AG04450 (cell line): ENCODE measurements at places on chromosomes 13 and 19.

GRCh38 chr19:50722201-50723013 lies 757 bp upstream of the CLEC11A start:
- DNase-seq, result no peak

DNA sequence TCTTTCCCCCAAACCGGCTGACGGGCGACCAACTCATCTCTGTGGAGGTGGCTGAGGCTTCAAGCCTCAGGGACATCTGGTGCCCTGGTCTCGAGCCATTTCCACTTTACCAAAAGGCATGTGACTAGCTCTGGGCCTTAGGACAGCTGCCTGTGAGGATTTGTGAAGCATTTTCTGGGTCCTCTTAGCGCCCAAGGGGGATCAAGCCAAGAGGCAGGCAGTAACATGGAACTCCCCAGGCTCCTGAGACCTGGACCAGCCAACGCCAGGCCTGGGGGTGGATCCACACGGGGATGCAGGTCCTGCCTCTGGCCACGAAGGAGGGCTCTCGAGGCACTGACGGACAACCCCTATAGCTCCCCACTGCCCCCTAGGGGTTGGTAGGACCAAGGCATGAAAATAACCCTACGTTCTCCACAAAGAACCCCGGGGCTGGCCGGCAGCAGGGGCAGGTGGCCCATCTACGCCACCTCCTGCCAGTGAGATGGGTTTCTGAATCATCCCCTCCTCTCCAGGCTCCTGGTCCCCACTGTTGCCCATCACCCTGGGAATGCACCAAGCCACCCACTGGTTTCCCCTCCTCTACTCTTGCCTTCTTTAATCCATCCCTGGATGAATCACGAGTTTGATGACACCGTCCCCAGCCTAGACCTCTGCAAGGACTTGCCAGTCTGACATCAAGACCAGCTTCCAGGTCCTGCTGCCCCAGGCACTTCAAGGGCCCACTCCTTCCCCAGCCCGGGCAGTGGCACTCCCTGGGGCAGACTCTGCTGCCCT lies 7.0 kb upstream of the MYDGF start:
- no peak for DNase-seq

DNA sequence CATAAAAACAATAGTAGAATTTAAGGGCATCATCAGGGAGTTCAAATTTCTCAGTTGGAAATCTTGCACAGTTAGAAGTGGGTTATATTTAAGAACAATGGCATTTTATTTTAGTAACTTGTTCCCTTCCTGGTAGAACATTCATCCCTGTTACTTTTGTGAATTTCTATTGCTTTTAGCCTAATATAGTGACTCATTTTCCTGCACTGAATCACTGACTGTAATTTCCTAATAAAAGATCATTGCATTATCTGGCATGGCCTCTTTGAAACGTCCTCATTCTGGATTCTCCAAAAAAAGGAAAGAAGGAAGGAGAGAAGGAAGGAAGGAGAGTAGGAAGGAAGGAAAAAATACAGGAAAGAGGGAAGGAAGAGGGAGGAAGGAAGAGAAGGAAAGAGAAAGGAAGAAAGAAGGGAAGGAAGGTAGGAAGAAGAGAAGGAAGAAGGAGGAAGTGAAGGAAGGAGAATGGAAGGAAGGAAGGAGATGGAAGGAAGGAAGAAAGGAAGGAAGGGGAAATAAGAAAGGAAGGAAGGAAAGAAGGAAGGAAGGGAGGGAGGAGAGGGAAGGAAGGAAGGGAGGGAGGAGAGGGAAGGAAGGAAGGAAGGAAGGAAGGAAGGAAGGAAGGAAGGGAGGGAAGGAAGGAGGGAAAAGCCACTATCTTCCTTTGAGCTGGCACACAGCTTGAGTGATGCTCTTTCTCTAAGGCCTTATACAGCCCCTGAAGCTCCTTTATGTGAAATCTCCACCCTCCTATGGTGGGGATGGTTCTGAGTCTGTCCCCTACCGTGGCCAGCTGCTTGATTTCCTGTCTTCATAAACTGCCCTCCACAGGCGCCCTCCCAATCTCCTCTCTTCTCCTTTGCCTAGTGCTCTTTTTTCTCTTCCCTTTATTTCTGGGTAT lies 29.8 kb upstream of the TM9SF2 start:
- no peak for DNase-seq

DNA sequence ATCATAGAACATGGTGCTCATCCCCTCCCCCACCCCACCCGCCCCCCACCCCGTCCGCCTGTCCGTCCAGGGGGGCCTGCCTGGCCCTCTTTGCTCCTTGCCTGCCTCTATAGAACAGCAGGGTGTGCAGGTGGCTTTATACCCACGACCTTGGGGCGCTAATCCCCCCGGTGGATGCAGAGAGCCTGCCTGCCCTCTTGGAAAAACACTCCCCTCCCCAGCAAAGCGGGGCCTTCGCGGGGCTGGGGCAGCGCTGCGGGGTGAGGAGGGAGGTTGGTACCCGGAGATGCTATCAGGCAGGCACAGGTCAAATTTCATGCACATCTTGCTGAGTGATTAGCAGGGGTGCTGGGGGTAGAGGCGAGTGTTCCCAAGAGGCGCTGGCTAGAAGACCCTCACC lies 21.9 kb downstream of the RFX1 start:
- no peak for DNase-seq

DNA sequence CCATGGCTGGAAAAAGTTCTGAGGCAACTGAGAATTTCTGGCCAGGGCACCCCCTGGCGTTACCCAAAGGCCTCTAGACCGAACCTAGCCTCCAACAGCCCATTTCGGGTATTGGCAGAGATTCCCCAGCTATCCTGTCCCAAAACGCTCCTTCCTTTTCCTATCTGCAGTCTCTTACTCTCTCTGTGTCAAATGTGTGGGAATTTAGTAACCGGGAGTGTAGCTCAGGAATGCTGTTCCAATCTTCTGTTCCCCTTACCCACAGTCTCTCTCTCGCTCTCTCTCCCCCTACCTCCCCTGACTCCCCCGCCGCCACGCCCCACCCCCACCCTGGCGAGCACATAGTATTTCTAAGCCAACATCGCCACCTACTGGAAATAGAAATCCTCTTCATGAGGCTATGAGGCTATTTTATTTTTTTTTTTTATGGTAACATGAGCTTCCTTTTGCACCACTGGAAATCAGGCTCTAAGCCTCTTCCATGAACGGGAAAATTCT lies 27.0 kb downstream of the OXGR1 start:
- DNase-seq, result no peak

DNA sequence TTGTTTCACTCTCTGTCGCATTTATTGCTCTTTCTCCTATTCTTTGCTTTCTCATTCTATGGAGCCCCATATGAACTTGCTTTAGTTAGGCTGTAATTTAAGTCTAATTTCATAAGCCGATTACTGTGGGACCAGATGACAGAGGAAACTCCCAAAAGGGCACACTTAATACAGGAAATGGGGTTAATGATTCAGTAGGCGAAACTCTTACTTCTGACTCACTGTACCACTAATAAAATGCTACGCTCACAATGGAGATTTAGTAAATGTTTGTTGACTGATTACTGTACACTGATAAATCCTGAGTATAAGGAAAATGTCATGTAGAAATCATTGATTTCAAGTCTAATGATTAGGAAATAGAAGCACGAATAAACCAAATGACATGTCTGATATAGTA lies 276.4 kb downstream of the KLF5 start:
- no peak for DNase-seq

- DNase-seq, result no peak
Observed at GRCh38 chr19:10918359-10918758, 10.1 kb downstream of the YIPF2 start.

GRCh38 chr13:48891586-48891985 lies 84.1 kb upstream of the FNDC3A start:
- DNase-seq, result no peak

DNA sequence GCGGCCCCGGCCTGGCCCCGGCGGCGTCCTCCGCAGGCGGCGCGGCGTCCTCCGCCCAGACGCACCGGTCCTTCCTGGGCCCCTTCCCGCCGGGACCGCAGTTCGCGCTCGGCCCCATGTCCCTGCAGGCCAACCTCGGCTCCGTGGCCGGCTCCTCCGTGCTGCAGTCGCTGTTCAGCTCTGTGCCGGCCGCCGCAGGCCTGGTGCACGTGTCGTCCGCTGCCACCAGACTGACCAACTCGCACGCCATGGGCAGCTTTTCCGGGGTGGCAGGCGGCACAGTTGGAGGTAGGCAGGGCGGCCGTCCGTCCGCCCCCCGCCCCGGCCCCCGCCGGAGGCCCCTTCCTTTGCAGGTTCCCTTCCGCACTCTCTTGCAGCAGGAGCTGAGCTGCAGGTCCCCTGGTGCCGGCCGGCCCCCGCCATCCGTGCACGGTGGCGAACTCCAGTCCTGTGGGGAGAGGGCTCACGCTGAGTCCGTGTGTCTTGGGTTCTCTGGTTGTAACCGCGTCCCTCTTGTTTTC lies 9.2 kb downstream of the PLEKHJ1 start:
- DNase-seq, result no peak
